ENCODE measurements at places on chromosomes 4 and X.

DNA sequence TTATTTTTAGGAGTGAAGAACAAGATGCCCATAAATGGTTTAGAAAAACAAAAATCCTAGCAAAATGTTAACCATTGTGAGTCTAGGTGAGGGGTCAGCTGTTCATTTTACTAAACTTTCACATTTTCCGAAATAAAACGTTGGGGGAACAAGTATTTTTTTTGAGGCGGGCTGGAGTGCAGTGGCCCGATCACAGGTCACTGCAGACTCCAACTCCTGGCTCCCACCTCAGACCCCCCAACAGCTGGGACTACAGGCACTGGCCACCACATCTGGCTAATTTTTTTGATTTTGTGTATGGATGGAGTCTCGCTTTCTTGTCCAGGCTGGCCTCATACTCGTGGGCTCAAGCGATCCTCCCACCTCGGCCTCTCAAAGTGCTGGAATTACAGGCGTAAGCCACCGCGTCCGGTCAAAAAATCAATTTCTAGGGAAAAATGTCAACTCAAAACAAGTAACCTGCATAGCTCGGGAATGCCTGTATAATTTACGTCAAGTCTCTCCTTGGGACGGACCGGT, 742 bp upstream of the TAF1 start:
- no peak for DNase-seq

DNA sequence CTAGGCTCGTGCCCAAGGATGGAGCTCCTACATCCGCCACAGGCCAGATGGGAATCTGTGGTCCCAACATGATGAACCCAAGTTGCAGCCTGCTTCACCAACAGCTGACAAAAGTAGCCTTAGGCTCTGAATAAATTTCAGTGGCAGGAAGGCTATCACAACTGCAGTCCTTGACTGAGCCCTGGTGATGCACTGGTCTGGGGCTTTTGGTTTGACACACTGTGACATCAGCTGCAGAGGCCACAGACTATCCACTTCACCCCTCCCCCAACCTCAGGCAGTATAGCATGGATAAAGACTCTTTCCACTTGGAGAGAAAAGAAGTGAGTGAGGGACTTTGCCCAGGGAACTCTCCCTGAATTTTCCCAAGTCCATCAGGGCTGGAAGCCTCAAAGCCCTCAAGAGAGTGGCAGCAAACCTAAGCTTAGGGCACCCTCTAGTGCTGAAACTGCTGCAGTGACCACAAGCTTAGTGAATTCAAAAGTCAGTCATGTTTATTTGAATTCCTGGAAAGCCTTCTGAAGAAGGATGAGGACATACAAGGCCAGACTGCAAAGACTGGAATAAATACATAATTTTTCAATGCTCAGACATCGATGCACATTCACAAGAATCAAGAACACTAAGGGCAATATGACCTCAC, 135.0 kb upstream of the TENT5D start:
- DNase-seq: peak; percentile 7

GRCh38 chr4:139628184-139629012, 37.2 kb upstream of the MGST2 start:
- DNase-seq: no peak

DNA sequence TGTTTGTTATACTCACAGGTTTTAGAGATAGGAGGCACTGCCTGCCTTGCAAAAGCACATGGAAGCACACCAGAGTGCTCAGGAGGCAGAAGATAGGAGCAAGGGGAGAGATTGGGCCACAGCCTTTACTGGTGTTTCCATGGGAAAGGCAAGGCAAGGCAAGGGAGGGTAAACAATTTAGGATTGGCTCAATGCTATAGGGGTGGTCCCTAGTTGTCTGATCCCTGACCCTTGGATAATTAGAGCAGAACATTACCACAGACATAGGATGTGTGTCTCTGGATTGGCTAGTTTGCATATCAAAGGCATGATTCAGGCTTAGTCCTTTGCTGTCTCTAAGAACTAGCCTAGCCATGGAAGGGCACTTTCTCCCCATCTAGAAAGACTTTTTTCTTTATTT, 36.1 kb downstream of the GRXCR1 start:
- DNase-seq: no peak

DNA sequence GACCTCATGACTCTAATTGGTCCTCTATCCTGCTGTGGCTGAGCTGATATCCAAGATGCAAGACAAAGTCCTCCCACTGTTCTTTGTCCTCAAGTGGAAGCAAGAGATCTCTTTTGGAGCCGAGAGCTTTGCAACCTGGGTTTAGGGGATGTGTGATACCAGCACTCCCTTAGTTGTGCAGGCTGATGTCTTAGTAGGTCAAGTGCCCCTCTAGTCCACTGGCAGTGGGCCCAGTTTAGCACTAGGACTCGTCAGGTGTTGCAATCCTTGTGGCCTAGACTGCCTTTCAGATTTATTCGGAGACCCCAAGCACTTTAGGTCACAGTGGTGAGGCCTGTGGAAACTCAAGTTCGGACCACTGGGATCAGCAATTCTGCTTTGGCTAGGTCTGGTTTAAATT, 64.0 kb downstream of the GPRASP3 start:
- no peak for DNase-seq

GRCh38 chr4:109545401-109545800, 14.6 kb upstream of the MCUB start:
- DNase-seq: no peak

DNA sequence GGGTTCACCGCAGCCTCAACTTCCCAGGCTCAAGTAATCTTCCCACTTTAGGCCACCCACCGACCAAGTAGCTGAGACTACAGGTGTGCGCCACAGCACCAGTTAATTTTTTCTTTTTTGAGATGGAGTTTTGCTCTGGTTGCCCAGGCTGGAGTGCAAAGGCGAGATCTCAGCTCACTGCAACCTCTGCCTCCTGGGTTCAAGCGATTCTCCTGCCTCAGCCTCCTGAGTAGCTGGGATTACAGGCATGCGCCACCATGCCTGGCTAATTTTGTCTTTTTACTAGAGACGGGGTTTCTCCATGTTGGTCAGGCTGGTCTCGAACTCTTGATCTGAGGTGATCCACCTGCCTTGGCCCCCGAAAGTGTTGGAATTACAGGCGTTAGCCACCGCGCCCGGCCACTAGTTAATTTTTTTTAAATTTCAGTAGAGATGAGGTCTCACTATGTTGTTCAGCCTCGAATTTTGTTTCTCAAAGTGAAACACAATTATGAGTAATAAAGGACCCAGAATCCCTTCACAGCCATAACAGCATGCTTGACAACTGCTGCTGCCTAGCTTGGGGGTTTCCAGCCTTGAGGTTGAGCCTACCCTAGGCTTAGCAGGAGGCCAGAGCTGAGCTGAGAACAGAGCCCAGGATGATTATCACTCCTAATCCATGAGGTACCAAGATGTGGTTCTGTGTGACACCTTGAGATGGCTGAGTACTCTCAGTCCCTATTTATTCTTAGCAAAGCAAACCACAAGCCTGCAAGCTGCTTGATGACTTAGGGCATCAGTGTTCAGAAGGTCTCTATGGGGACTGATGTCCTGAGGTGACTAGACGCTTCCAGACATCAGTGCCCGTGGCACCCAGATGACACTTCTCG, 41.6 kb upstream of the NKRF start:
- DNase-seq: no peak

DNA sequence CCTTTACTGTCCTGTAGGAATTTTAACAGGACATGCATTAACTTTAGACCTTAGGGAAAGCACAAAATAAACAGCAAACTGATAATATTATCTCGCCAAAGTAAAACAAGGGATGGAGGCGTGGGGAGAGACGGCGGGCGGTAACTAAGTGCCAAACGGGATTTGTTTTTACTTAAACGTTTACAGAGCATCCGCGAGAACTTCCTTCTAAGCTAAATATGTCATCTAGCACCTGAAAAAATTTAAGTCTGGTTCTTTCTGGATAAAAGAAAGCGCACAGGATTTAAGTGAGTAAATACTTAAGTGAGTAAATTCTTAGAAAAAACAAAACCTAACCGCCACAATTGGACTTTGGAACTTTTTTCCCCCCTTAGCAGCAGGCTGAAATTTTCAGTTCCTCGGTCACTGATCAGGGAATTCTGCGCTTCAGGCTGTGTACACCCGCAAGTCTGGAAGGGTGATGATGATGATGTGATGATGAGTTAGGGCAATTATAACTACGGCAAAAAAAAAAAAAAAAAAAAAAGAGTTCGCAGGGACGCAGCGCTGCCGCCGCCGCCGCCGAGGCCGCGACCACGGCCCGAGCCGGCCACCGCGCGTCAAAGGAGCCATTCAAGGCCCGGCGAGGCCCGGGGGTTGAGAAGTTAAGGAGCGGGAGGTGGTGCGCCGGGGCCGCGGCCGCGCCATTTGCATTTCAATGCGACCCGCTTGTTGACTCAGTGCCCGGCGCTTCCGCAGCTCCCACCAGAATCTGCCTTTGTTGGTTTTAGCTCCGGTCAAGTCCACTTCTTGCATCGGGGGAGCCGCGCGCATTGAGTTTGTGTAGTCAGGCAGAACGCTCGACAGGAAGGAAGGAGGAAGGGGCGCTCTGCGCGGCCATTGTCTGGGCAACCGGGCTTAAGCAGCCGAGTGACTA, 108.8 kb downstream of the SPRY1 start:
- DNase-seq: peak; percentile 90

- DNase-seq: peak; percentile 57
Observed at GRCh38 chrX:44731160-44731559, 112.7 kb upstream of the DUSP21 start.

- DNase-seq: no peak
Observed at GRCh38 chrX:154602226-154602625, 16.9 kb downstream of the CTAG1B start.

GRCh38 chr4:55184600-55185523, 59.5 kb upstream of the KDR start:
- DNase-seq: peak; percentile 47

DNA sequence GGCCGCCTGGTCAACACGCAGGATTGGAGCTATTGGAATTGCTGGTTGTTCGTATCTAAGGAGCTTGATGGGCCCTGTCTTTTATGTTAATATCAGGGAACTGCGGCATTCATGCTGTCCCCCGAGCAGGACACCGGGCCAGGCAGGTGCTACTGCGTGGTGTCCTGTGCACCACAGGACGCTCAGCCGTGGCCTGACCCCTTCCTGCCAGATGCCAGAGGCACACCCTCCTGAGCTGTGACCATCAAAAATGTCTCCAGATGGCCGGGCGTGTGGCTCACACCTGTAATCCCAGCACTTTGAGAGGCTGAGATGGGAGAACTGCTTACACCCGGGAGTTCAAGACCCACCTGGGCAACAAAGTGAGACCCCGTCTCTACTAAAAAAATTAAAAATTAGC, 32.1 kb downstream of the ABLIM2 start:
- DNase-seq: no peak

- DNase-seq: peak; percentile 30
Observed at GRCh38 chr4:6221851-6222760, 21.8 kb upstream of the JAKMIP1 start.

DNA sequence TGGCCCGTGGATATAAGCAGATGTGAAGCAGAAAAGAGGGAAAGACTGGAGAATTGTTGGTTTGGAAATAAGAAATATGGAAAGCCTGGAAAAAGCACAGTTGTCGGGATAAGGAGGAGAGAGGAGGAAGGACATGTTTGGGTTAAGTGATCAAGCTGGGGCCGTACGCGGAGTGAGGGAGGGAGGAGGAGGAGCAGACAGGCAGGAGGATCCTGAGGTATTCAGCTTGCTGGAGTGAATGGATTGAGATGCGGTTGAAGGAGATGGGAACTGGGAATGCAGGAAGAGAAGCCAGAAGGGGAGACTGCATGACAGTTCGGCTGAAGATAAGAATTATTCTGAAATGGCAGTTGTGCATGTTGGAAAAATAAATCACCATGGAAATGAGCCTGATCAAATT, 21.2 kb downstream of the ZFP42 start:
- DNase-seq: no peak

DNA sequence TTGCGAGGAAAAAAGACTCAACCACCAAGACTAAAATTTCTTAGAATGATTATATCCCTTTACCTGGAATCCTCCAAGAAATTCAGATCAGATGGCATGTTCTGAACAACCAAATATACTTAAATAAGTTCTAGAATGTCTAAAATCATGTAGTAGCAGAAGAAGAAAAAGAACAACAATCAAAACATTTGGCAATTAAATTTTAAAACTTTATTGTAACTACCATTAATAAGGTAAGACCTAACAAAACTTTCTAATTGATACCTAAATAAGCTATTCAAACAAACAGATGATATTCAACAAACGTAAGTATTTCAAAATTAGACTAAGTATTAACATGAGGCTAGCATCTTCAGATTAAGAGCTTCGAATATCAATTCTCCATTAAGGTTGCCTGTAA, 4.3 kb downstream of the THOC2 start:
- no peak for DNase-seq

Measured in muscle of leg (tissue), 16 donors.